ENCODE measurements at places on chromosomes 1 and 21.

GRCh38 chr1:54716299-54717047 lies 812 bp downstream of the TTC4 start:
- DNase-seq, result peak; percentile 86

GRCh38 chr1:196449460-196449859 lies 158.8 kb downstream of the KCNT2 start:
- DNase-seq, result peak; percentile 10

DNA sequence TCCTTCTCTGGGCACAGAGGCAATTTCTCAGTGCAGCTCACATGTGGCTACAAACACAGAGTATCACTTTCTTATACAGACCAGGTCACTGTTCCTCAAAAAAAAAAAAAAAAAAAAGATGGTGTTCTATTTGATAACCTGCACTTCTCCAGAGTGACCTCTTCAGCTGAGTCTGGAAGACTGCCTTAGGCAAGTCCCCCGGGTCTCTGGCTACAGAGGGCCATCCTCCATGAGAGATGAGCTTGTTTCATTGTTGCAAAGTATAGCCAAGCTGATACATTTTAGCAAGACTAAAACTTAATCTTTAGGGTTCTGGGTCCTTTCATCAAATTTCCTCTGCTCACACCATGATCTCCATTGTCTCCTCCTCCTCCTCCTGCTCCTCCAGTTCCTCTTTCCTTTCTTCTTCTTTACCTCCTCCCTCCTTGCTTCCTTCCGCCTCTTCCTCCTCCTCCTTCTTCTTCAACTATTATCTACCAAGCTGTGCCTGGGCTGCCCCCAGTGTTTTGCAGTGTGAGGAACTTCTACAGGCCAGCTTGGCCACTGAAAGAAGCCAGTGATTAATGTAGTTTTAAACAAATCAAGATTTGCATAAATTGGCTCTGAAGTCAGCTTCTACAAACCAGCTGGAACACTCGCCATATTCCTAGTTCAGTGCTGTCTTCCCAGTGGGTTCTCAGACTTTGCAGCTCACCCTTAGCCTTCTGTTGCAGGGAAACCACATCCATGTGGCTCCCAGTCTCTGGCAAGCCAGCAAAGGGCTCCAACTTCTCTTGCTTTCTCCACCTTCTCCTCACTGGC lies 139.4 kb downstream of the RUNX1 start:
- DNase-seq, result peak; percentile 52

- peak; percentile 47 for DNase-seq
Observed at GRCh38 chr21:35582731-35583130, 477.6 kb downstream of the SETD4 start.

GRCh38 chr21:42025376-42026081 lies 15.4 kb upstream of the ZBTB21 start:
- DNase-seq, result peak; percentile 73

- no peak for DNase-seq
Observed at GRCh38 chr1:176055398-176055797, 151.7 kb downstream of the COP1 start.

GRCh38 chr1:37481289-37482003 lies 7.1 kb downstream of the ZC3H12A start:
- peak; percentile 42 for DNase-seq

DNA sequence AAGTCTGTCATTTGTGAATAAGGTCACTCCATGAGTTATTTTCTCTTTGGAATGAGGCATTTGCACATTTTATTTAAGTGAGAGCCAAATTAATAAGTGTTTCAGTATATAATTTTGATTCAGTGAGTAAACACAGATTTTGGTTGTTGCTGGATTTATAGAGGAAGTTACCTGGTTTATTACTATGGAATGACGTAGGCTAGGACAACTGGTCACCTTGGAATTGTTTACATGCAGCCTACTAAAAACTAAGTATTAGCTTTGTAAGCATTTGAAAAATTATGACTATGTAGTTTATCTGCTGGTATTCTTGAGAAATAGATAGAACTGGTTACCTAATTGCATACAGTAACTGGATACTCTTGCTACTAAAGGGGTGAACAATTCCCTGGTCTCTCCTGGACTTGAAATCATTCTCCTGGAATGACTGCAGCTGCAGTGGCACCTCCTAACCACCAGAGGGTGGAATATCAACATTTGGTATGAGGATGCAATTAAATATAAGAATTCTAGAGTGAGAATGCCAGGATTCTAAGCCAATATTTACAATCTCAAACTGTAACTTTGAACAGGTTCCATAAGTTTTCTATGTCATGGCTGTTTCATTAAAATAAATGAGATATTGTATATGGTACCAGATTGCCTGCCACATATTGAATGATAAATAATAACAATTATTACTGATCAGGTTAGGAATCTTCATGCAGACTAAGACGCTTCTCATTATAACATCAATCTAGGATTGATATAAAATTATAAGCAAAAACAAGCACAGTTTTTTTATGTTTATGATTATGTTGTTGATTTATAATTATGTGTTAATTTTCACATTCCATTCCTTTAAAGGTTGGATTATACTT lies 3.5 kb upstream of the KRTAP27-1 start:
- DNase-seq, result peak; percentile 47

DNA sequence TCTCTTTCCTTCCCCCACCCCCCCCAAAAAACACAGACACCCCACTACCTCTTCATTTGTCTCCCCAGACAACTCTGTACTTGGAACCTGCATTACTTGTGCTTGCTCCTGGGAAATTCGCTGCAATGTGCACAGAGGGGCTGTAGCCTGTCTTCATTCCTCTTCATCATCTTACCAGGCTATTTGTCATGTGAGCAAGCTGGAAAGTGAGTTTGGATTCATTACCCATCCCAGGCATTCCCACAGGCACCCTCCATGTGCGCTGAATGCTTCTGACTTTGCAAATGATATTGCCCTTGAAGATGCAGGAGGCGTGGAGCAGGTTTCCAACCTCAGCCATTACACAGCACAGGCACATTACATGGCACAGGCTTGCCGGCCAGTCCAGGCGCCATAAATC lies 494.9 kb downstream of the KIF26B start:
- DNase-seq, result no peak

DNA sequence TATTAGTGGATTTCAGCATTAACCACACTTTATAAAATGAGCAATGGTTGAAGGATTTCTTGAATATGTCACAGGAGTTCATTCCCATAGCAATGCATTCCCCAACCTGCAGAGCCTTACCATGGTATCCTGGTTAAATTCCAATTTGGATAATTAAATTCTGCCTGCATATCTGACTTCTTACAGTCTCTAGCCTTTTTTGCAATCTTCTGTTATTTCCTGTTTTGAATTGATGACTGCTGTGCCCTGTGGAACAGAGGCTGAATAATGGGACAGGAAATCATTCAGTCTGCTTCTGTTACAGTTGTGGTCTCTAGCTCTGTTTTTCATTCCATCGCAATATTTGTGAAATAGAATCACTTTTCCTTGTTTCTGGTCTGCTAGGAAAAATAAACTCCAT lies 1823.9 kb downstream of the PLA2G4A start:
- DNase-seq, result no peak

GRCh38 chr1:54221113-54221834 lies 21.3 kb downstream of the MRPL37 start:
- no peak for DNase-seq

GRCh38 chr1:243991650-243992049 lies 59.4 kb upstream of the ZBTB18 start:
- DNase-seq, result peak; percentile 9

GRCh38 chr1:917076-917459 lies 6.7 kb upstream of the SAMD11 start:
- DNase-seq, result no peak

- DNase-seq, result no peak
Observed at GRCh38 chr1:47013293-47013692, 10.2 kb upstream of the CYP4X1 start.

GRCh38 chr1:34426325-34426896 lies 249.7 kb downstream of the C1orf94 start:
- DNase-seq, result no peak

GRCh38 chr1:93111561-93111960 lies 32.5 kb downstream of the MTF2 start:
- peak; percentile 8 for DNase-seq

- peak; percentile 92 for DNase-seq
Observed at GRCh38 chr1:31605908-31606427, 11.5 kb upstream of the HCRTR1 start.

DNA sequence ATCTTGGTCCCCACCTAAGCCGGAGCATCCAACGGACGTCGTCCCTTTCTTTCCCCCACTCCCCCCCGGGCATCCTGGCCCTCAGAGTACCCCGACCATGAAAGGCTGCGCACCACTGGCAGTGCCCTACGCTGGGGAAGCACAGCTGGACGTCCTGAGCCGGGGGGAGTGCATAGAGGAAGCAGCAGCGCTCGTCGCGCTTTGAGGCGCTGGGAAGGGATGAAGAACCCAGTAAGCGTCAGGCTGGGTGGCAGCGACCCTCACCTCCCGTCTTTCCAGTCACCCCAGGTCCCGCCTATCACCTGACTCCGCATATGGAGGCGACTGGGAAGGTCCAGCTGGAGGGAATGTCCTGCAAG lies 5.7 kb downstream of the MAP3K6 start:
- no peak for DNase-seq

GRCh38 chr1:205843036-205843859 lies 6.7 kb downstream of the PM20D1 start:
- no peak for DNase-seq

- DNase-seq, result peak; percentile 3
Observed at GRCh38 chr1:99326215-99326949, 62.1 kb downstream of the PLPPR4 start.

DNA sequence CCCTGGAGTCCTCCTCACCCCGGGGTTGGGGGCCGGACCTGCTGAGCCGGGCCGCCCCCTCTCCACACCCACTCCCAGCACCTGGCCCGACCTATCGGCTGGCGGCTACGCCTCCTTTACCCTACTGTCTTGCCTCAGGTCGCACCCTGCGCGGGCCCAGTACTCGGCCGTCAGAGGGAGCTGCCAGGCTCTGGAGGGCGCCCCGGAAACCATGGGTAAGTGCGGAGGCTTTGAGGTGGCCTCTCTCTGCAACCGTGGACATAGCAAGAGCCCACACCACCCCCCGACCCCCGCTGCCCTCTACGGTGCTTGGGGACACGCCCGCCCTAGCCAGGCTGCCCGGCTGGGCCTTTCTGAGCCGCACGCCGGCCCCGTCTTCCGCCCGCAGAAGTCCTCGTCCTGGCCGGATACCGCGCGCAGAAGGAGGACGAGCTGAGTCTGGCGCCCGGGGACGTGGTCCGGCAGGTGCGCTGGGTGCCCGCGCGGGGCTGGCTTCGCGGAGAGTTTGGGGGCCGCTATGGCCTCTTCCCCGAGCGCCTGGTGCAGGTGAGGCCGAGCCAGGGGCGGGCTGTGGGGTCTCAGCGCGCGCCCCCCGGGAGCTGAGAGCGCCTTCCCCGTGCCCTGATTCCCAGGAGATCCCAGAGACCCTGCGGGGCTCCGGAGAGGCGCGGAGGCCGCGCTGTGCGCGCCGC lies at the start of gene SH3D21:
TSS of gene SH3D21 (plus strand) at position 159 of the 692 bp plus-strand sequence. CDS start at position 212, 53 bp downstream.
- DNase-seq, result peak; percentile 28

DNA sequence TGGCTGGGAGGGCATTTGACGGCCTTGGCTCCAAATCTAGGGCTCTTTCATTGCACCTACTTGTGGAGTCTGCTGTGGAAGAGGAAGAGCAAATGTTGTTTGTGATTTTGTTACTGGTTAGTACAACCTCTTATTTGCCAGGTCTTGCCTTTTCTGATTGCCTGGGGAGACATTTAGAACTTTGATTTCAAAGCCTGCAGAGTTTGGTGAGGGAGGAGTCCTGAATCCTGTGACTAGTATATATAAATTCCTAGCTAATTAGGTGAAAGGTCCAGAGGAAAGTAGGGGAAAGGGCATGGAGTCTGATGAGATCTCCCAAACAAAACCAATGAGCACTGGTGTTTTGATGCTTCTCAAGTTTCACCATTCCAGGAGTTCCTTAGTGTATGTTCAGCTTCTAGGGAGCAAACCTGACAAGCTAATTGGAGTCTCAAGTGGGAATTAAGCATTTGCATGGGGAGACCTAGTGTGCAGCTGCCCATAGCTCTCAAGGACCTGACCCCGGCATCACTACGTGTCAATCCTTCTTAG lies 5.1 kb upstream of the HMGCS2 start:
- DNase-seq, result peak; percentile 43

- no peak for DNase-seq
Observed at GRCh38 chr1:43531107-43531905, 623 bp downstream of the PTPRF start.

GRCh38 chr1:186187601-186188000 lies 187.5 kb downstream of the TPR start:
- DNase-seq, result no peak

GRCh38 chr1:34362949-34363348 lies 186.2 kb downstream of the C1orf94 start:
- no peak for DNase-seq

DNA sequence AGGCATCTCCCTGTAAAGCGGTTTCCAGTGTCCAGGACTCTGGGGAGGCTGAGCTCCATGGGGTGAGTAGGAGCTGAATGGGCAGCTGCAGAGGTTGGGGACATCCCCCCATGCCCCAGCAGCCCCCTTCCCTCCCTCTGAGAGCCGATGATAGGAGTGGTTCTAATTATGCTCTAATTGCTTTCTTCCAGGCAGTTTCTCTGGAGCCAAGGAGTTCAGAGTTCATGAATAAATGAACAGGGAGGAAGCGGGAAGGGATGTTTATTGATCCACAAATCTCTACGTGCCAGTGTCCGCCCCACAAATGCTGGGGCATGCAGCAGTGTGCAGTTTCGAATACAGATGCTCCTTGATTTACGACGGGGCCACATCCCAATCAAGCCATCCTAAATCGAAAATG lies 15.6 kb downstream of the NKAIN1 start:
- no peak for DNase-seq

- peak; percentile 61 for DNase-seq
Observed at GRCh38 chr1:56060906-56061305, 518.5 kb downstream of the PLPP3 start.

- no peak for DNase-seq
Observed at GRCh38 chr21:16437586-16437985, 707.8 kb downstream of the USP25 start.

- DNase-seq, result no peak
Observed at GRCh38 chr1:184771190-184771691, 16.6 kb upstream of the EDEM3 start.

GRCh38 chr1:229380536-229381160 lies 37.8 kb upstream of the CCSAP start:
- DNase-seq, result no peak

- DNase-seq, result peak; percentile 0
Observed at GRCh38 chr1:46991083-46991923, 32.2 kb upstream of the CYP4X1 start.

DNA sequence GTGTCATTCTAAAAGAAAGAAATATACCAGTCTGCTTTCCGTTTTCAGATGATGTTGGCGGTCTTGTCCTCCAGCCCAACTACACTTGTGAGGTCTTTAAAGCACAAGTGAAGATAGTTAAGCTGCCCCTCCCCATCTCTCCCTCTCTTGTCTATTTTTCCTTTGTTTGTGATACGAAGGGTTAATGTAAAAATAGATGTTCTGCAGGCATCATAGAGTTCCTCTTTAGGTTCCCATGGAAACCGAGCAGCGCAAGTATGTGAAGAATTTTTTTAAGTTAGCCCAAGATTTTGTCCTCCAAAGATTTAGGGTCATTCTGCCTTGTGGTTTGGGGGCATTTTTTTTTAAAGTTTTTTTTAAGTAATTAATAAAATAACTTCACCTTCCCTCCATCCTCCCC lies 232.4 kb upstream of the AJAP1 start:
- no peak for DNase-seq
